Fibroblast of skin of scalp (primary cell): ENCODE measurements at places on chromosomes 1 and 21.
A peak's percentile ranks its signal among the peaks of the same experiment; 100 is the strongest.

- no peak for DNase-seq
Measured at GRCh38 chr1:109790329-109790728, 26.6 kb upstream of the EPS8L3 start.

DNA sequence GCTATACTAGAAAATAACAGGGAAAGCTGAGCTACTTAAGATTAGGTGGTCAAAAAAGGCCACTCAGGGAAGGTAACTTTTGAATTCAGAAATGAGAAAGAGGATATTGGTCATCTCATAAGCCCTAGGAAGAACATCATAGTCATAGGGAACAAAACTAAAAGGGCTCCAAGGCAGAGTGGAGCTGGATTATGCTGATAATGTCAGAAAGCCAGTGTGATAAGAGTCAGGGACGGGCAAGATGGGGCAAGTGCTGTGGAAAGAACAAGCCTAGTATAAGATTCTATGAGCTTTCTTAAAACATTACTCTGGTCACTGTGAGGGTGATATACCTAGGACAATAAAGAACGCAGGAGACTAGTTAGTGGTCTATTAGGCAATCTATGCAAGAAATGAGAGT is 106.6 kb downstream of the DUSP10 start:
- DNase-seq = no peak

- no peak for DNase-seq
Measured at GRCh38 chr1:111842411-111842810, 86.7 kb downstream of the DDX20 start.

- no peak for DNase-seq
Measured at GRCh38 chr1:204962742-204963632, 80.0 kb upstream of the CNTN2 start.

- DNase-seq = no peak
Measured at GRCh38 chr21:39315603-39316445, 2.4 kb upstream of the BRWD1 start.

- DNase-seq = no peak
Measured at GRCh38 chr21:41508415-41509144, 622 bp upstream of the TMPRSS2 start.

DNA sequence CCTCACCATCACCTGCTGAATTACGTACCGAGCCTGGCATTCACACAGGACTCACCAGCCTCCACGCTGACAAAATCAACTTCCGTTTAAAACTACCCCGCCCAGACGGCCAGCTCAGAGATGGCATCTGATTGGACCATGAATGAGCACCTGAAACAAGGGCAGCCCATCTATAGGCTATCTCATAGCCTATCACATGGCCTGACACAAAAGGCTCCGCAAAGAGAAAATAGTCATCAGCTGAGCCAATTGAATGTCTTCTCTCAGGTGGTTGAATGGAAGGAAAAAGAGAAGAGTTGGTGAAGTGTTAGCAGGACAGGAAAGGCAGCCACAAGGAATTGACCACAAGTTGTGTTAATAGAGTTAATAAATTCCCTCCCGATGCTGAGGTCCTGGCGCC is 50.6 kb upstream of the ZC3H12A start:
- no peak for DNase-seq

DNA sequence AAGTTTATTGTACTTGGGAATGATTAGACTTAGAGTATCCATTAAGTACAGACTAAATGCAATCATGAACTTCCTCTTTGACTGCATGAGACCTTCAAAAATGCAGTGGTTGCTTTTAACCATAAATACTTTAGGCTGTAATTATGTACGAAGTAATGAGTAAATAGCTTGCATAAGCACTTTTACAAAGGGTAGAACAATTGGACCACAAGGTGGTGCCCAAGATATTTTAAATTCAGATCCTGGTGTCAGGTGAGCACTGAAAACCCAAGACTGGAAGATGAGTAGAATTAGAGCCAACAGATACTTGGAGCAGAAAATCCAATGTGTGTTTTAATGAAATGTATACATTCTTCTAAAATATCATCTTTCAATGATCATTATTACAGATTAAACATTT is 43.4 kb upstream of the RHOU start:
- peak; percentile 15 for DNase-seq

- DNase-seq = no peak
Measured at GRCh38 chr1:152049291-152050083, 12.7 kb upstream of the S100A11 start.

GRCh38 chr1:63223426-63223825 is 98.9 kb upstream of the FOXD3 start:
- no peak for DNase-seq

- DNase-seq = no peak
Measured at GRCh38 chr1:103529746-103530145, 4.2 kb downstream of the RNPC3 start.

- peak; percentile 88 for DNase-seq
Measured at GRCh38 chr1:228964178-228965089, 229.2 kb downstream of the RHOU start.

DNA sequence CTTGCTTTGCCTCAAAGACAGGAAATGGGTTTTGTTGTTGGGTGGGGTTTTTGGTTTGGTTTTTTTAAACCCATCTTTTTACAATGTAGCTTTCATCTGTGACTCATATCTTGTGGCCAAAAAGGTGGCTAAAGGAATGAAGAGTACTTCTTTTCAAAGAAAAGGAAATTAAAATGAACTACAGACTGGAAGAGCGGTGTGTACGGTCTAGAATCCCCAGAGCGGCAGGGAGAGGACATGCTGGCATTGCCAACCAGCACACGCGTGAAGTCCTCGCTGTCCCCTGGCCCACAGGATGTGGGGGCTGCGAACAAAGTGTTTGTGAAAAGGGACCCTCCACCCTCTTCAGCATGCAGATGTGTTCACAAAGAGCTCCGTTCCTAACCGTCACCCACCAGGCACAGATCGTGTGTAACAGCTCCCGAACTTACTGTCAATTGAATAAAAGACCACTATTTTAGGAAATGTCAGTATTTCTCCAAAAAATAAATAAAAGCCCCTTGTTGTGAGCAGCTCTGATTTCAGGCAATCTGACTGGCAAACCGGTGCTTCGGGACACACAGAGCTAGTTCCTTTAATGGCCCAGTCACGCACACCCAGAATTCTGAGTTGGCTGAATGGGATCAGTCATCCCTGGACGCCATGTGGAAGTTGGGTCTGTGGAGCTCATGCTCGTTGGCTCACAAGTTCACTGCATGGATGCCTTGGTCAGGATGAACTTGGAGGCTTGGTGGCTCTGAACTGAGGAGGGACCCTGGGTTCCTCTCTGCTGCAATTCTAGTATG is 602.9 kb downstream of the NPHP4 start:
- DNase-seq = no peak
